ENCODE measurements at places on chromosomes 5 and 9.

- DNase-seq = no peak
Measured at GRCh38 chr5:78265163-78265562, 29.3 kb downstream of the AP3B1 start.

GRCh38 chr9:115672477-115673316 is 480.9 kb upstream of the PAPPA start:
- peak; percentile 99 for DNase-seq

DNA sequence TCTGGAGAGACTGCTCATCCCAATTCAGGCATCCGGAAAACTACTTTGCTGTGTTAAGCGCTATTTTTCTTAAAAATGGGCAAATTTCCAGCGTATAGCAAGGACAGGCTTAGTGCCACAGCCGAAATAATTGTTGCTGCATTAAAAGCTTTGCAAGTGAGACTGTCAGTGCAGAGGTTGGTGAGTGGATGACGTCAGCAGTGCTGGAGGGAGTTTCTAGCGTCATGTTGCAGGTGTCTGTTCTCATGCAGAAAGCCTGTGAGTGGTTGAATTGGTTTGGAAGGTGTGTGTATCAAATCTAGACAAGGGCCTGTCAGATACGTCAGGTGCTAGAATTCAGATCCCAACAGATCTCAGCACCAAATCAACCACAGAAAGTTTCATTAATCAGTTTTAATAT is 204.4 kb downstream of the TRIO start:
- no peak for DNase-seq

DNA sequence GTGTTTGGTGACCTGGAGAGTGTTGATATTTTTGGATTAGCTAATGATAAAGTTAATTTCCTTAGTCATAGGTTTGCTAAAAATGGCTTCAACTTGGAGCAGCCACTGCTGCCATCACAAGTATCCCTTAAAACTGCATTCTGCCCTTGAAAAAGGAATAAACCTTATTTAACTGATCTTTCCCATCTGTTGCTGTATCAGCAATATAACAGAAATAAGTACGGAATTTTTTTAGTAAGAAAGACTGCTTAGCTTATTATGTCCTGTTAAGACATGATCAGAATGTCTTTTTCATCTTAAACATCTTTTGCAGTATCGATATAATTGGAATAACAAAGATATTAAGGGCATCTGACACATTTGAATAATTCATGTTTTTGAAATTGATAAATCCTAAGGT is 75.7 kb downstream of the LNPEP start:
- DNase-seq = no peak

GRCh38 chr5:68268101-68268851 is 52.7 kb downstream of the PIK3R1 start:
- no peak for DNase-seq

DNA sequence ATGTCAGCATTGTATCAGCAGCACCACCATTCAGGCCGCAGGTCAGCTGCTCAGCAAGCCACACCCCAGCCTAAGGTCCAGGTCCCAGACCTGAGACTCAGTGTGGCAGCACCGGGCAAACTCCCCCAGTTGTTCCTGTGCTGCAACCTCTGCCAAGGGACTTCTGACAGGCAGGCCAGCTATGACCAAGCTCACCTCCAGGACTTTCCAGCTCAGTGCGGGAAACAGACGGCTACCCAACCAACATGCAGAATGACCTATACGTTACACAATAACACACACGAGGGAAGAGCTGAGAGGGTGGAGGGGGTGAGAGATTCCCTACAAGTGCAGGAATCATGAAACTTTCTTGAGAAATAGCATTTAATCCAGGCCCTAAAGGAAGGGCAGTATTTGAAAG is 143.7 kb downstream of the FSTL4 start:
- DNase-seq = no peak

GRCh38 chr9:102295188-102295587 is 556.7 kb upstream of the GRIN3A start:
- no peak for DNase-seq

GRCh38 chr5:107464416-107464815 is 206.3 kb downstream of the EFNA5 start:
- DNase-seq = no peak

DNA sequence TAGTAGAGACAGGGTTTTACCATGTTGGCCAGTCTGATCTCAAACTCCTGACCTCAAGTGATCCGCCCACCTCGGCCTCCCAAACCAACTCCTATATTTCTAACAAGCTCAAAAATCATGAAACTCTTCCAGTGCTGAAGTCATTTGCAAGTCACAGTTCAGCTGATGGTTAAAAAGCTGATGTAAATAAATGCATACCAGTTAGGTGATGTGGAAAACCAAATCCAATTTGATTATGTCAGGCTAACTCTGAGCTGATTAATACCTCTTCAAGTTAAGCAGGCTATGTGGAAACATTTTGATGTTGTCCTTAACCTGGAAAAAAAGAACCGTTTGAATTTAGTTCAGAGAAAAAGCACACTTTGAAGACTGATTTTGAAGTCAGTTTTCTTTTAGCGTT is 51.0 kb downstream of the TMEM252 start:
- peak; percentile 45 for DNase-seq

DNA sequence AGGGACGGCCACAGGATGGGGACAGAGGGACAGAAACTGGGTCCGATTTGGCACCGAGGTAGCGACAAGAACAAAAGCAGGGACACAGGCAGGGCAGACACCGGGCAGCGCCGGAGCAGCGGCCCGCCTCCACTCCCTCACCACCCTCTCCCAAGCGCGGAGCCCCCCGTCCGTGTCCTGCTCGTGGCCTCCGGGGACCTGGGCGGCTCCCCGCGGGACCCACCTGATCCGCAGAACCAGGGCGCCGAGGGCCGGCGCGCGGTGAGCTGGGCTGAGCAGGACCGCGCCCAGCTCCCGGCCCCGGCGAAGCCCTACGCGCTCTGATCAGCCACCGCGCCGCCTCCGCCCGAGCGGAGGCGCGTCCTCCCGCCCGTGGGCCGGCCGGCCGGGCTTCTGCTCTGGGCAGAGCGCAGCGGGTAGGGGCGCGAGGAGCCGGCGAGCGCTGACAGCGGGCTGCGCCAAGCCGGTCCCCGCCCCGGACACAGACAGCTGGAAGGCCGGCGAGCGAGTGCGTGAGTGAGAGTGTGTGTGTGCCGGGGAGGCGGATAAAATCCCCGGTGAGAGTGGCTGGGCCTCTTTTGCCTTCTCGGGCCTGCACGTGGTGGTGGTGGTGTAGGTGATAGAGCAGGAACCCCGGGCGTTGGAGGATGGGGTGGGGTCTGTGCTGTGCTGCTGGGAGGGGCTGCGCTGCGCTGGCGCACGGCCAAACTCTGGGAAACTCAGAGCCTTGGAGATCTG is at the start of gene GGTA1:
Gene GGTA1 (minus strand): TSS at position 418 of the 738 bp plus-strand sequence. CDS start 31,922 bp downstream, outside the sequence.
- peak; percentile 64 for DNase-seq

DNA sequence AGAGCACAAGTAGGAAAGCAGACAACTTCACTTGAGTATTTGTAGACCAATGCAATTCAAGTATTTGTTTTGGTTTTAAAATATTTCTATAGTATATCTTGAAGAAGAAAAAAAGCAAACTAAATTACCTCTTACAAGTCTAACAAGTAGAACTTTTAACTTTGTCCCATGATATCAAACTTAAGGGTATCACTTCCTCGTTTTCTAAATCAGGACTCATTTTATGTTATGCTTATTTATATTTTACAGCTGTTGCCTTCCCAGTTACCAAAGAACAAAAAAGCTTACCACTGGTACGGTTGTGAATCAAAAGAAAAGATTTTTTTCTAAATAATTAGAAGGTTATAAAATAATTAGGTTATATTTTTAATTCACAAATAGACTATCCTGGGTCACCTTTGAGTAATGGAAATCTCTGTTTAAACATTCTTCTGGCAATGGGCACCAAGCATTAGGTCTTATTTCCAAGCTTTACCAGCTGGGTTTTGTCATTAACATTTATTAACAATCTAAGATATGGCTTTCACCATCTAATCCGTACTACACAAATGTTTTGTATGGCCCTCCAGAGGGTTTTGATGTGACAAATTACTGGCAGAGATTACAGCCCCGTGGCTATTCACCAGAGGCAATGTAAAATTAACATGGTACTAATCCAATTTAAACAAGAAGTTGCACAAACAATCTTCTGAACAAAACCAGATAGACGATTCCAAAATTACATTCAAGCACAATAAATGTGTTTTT is 63.6 kb downstream of the CEP120 start:
- DNase-seq = no peak

DNA sequence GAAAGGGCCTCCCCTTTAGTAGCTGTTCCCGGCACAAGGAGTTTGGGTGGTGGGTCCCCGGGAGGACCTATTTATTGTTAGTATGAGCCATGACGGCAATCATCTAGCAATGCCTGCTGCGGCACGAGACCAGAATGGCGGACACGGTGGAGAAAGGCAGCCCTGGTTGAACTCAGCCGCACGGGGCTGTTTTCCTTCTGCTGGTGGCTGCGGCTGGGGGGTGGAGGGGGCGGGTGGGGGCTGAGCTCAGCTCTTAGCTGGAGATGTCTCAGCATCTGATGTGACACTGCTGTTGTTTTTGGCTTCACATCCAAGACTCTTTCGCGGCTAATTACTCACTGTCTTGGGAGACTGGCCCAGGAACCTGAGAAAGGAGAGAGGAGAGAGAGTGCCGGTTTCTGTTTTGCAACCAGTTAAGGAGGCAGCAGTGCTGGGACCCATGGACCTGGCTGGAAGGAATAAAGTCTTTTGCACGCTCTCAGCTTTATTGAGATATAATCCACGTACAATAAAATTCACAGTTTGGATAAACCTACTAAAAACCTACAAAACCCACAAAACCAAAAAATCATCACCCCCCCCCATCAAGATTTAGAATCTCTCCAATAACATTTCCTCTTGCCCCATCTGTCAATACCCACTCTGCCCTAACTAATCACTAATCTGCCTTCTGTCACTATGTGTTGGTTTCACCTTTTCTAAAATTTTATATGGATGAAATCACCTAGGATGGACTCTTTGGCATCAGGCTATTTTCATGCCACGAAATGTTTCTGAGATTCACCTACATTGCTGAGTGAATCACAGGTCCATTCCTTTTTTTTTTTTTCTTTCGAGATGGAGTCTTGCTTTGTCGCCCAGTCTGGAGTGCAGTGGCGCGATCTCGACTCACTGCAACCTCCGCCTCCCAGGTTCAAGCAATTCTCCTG is 81.8 kb upstream of the NEURL1B start:
- DNase-seq = peak; percentile 87

- DNase-seq = peak; percentile 41
Measured at GRCh38 chr9:93126825-93127368, 7.2 kb downstream of the NINJ1 start.

GRCh38 chr9:20870115-20870514 is 161.3 kb downstream of the HACD4 start:
- DNase-seq = no peak

DNA sequence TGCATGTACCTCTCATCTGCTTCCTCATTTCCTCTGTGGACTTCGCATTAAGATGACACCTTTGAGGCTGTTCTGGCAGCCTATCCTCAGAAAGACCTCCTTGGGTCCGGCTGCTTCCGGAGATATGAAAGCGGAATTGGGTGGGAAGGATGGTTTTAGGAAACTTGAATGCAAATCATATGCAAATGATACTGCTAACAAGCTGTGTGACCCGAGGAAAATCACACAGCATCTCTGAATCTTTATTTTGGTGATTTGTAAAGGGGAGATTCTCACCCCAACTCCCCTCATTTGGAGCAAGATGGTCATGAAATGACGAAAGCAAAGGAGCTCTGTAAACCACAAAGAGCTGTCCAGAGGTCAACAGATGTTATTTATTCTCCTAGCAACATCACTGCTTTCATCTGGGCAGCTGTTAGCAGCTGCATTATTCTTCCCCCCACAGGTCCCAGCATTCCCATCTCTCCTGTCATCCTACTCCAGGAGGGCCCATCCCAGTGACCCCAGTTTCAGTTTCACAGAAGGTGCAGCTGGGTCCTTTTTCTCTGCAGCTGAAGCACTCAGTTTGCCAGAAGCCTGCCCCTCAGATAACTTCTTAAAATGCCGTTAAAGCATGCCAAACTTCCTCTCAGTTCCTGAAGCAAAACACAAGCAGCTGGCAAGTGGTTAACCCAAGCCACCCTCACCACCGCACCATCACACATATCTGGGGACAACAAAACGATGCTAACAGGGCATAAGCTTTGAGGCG is 269.5 kb downstream of the SEC61B start:
- peak; percentile 87 for DNase-seq

- no peak for DNase-seq
Measured at GRCh38 chr5:1551426-1552301, 27.9 kb upstream of the LPCAT1 start.

GRCh38 chr5:146732962-146733361 is 145.6 kb downstream of the PPP2R2B start:
- DNase-seq = no peak

DNA sequence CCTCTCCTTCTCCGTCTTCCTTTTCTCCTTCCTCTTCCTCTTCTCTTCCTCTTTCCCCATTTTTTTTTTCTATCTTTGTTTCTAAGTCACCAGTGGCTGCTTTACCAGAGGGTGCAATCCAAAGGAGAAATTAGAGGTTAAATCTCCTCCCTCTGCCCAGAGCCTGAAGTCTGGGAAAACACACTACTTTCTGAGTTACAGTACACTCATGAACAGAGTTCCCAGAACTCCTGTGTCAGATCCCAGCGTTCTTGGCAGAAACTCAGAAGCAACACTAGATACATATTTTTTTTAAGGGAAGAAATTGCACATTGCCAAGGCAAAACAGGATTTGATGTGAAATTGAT is 189.0 kb downstream of the SNCAIP start:
- DNase-seq = no peak

DNA sequence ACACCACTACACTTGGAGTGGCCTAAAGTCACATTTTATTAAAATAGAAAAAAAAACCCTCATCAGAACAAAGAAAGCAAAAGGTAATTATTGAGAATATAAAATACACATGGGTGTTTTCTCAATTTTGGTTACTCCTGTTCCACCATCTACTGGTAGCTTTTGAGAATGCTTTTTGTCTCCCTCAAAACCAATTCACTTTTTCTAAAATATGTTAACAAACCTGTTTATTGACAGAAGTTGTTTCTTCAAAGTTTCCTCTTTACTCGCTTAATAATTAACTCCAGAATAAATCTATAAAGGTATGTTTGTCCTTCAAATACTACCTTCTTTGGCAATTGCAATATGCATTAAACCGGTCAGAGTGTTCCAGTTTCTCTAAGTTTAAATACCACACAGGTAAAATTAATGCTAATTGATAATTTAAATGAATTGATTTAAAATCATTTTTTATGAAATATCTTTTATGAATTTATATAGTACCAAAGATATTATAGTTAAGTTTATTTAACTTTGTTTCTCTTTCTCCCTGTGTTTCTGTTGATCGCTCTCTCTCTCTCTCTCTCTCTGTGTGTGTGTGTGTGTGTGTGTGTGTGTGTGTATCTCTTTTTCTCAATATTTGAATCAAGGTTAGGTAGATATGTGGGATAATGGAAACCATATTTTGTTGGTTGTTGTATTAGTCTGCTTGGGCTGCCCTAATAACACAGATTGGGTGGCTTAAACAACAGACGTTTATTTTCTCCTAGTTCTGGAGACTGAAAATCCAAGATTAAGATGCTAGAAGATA is 487.4 kb downstream of the PRDM9 start:
- DNase-seq = no peak

GRCh38 chr5:159340511-159340910 is 10.2 kb upstream of the IL12B start:
- DNase-seq = no peak

Data from mesenchymal stem cell (in vitro differentiated cells and primary cell).